ENCODE measurements at places on chromosomes 11 and 22. TPM values are rescaled to one million over a fixed set of nuclear protein-coding genes. Genes with fewer than 3 reads are reported as not detected.

KBTBD3 gene
- 13.7 TPM for polyA plus RNA-seq

F2 gene
- 0.31 TPM for polyA plus RNA-seq

TNNT3 gene
- not detected for polyA plus RNA-seq

NUDT22 gene
- polyA plus RNA-seq: 31.1 TPM

OR5A1 gene
- 0.21 TPM for polyA plus RNA-seq

MYBPC3 gene
- not detected for polyA plus RNA-seq

SLCO2B1 gene
- 0.03 TPM for polyA plus RNA-seq

Data from GM23338 (cell line).